GM12865 (cell line): ENCODE measurements at places on chromosomes 11 and 22.

DNA sequence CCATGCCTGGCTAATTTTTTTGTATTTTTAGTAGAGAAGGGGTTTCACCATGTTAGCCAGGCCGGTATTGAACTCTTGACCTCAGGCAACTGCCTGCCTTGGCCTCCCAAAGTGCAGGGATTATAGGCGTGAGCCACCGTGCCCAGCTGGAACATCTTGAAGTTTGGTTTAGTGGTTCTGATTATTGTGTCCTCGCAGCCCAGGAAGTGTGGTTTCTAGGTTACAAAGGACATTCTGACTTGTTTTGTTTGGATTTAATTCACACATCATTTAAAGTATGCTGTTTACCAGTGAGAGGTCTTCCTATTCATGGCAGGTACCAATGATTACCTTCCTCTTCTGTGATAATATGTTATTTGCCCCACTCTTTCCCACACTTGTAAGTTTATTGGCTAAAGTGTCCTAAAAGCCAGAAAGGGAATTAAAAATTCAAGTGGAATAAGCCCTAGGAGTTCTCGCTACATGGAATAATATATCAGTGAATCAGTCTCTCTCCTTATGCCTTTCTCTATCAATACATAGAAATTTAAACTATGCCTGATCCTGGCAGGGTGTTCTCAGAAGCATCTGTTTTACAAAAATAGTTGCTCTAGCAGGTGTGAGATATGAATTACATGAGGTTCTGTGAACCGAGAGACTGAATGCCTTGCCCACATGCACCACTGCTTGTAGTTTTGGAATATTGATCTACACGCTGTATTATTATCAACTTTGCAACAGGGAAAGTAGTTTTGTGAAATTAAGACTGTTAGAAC is 263.1 kb downstream of the DDX10 start:
- no peak for DNase-seq

GRCh38 chr22:38303974-38304373 is 13.3 kb downstream of the CSNK1E start:
- no peak for DNase-seq

- no peak for DNase-seq
Observed at GRCh38 chr11:103125462-103125861, 16.2 kb downstream of the DYNC2H1 start.

- DNase-seq: no peak
Observed at GRCh38 chr11:95058621-95059020, 8.1 kb upstream of the SRSF8 start.

DNA sequence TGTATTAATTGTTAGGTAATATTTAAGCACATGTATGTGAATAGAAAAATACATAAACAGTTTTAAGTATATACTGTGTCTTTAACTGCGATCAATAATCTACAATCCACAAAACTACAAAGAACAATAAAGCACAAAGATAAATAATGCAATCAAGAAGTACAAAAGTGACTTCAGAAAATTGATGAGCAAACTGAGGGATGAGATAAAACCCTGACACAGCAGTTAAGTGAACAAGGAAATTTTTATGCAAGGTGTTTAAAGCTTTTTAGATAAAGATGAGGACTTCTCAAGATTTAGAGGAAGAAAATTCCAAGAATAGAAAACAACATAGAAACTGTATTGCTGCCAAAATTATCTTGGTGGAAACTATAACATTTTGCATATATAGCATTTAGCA is 58.4 kb upstream of the ANGPTL5 start:
- DNase-seq: no peak

DNA sequence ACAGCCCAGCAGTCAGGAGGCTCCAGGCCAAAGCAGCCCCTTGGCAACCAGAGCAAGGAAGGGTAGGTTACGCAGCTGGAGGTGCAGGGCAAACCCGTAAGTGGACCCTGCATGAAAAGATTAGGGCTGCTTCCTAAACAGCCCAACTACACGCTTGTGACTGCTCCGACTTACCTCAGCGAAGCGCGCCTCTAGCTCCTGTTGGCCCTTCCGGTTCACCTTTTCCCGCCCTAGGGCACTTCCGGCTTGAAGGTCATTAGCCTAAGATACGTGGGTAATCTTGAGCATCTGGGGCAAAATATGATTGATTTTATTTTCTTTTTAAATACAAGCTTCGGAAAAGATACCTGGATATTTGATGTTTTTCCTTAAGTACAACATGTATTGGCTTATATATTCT is at the start of gene CCDC73:
CCDC73 (minus strand) TSS at position 224 of the 400 bp plus-strand sequence. CDS start 34,419 bp downstream, outside the sequence.
- no peak for DNase-seq

- no peak for DNase-seq
Observed at GRCh38 chr11:45457649-45458048, 171.5 kb upstream of the SYT13 start.

- no peak for DNase-seq
Observed at GRCh38 chr11:102385085-102386007, 38.3 kb downstream of the BIRC2 start.
